ENCODE measurements at places on chromosomes 5 and 9.

- no peak for DNase-seq
These were observed 446.4 kb downstream of the ISL1 start for GRCh38 chr5:51829691-51830090.

DNA sequence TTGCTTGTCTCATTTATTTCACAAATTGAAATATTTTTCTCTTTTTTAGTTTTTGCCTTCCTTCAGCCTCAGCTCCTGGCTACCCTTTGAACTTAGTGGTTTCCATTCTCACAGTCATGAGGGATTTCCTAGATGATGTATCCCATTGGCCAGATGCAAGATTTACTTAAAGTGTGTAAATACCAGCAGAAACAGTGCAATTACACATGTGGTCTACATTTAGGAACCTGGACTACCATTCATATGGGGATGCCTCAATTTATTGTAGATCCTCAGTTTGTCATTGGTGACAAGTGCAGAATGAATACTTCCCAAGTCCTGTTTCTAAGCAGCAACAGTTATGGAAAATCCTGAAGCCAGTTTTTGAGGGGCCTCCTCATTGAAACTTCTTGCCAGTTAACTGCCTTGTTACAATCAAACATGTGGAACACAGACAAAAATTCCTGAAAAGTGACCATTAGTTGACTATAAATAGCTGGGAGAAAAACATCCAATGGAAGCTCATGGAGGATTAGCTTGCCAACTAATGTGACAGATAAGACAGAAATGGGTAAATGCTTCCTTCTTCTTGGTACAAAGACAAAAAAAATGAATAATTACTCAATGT is 113.6 kb upstream of the FER start:
- DNase-seq: no peak

GRCh38 chr5:1647580-1647979 is 123.8 kb upstream of the LPCAT1 start:
- DNase-seq: no peak

GRCh38 chr9:25573281-25573680 is 105.0 kb downstream of the TUSC1 start:
- DNase-seq: no peak

GRCh38 chr9:133523106-133523505 is 1.7 kb downstream of the MYMK start:
- no peak for DNase-seq

All from activated T-cell treated with anti-CD3 and anti-CD28 coated beads, Interleukin-2, amount 50 U/mL, for 48 hours (primary cell).